ENCODE measurements at places on chromosomes 1 and 21.

DNA sequence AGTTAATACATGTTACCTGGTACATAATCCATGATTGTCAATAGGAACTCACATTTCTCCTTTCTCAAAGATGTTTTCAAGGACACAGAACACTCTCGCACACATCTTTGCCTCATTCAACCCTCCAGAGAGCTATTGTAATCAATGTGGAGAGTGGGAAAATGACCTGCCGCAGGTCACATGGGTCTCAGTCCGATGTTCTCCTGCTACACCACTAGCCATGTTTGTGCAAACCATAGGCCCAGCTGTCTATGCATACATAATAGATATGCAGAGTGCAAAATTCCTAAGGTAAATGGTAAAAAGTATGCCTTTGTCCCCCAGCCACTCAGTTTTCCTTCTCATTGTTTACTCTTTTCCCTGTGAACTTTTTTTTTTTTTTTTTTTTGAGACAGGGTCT is 89.2 kb downstream of the ADSS2 start:
- no peak for DNase-seq

DNA sequence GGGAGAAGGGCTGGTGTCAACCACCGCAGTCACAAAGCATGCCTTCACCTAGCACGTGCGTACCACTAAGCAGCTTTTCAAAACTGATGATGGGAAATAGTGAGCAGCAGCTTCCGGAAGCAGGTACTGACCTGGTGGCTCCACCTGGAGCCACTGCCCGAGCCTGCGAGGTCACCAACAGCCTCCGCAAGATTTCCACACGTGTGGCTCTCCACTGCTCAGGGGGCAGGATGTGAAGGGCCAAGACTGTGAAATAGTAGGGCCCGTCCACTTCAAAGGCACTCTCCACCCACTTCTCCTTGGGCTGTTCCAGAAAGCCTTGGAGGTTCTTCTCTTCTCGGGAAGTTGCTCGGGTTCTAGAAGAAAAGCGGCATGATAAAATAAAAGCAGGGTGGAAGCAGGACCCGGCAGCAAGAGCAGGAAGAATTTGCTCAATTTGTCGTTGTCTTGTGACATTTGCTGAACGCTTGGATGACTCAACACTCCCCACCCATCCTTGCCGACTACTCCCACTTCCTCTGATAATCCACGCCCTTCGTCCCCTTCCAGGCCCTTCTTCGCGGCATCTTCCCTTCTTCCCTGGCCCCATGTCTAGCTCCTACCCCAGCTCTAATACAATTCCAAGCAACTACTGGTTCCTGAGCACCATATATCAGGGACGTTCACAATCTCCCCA is 124.9 kb upstream of the IFFO2 start:
- no peak for DNase-seq

DNA sequence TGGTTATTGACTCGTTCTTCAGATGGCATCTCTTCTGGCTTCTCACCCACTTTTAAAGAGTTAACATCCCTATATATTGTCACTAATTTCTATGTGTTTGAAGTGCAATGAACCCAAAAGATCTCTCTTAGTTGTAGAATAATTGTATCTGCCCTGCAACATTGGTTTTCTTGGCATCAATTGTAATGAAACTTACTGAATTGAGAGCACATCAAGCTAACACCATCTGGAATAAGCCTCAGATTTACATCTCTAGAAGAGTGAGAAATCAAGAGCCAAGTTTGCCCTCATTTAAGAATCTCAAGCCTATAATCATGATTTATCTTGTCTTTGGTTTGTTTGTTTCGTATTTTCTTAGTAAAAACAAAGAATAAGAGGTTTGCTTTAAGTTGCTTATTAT is 372.6 kb upstream of the LRRC7 start:
- DNase-seq: no peak

GRCh38 chr1:174964261-174964971 is 35.3 kb upstream of the CACYBP start:
- no peak for DNase-seq

DNA sequence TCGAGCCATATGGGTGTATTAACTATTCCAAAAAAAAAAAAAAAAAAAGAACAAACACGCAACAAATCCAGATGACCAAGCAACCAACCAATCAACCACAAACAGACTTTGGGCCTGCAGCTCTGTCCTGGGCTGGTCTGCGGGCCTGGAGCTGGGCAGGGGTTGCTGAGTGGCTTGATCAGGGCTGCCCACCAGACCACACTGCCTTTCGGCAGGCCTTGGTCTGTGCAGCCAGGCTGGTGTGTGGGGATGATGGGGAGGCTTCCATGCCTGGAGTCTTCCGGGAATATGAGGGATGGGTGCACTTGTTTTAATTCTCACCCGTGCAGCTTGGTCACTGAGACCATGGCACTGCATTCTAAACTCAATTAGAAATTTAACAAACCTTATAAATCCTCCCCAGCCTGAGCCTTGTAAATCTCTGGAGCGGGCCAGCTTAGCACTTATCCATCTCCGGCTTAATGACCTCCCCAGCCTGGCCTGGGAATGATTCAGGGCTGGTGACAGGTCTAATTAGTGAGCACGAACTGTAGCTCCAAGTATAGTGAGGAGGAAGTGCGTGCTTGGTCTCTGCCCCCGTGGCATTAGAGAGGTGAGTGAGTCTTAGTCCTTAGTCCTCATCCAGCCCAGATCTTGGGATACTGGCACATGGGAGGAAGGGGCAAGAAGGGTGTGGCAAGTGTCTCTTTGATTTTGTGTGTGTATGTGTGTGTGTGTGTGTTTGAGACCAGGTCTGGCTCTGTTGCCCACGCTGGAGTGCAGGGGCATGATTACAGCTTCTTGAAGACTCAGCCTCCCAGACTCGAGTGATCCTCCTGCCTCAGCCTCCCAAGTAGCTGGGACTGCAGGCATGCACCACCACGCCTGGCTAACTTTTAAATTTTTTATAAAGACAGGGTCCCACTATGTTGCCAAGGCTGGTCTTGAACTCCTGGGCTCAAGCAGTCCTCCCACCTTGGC is 74.6 kb upstream of the CSF3R start:
- DNase-seq: no peak

DNA sequence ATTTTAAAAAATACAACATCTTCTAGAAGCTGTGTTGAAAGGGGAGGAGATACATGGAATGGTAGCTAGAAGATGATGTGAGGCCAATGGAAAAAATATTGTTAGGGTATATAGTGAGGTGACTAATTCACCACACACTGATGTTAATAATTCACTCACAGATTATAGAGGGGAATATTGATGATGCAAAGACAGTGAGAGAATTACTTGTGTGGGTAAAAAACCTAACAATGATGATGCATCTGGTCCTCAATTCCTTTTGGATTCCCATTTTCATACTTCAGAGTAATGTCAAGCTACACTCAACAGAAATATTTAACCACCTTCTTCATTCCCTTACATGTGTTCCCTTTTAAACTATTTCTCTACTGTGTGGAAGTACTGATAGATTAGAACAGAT is 169.5 kb upstream of the DPYD start:
- DNase-seq: no peak

GRCh38 chr1:20402585-20403422 is 83.2 kb downstream of the CAMK2N1 start:
- no peak for DNase-seq

DNA sequence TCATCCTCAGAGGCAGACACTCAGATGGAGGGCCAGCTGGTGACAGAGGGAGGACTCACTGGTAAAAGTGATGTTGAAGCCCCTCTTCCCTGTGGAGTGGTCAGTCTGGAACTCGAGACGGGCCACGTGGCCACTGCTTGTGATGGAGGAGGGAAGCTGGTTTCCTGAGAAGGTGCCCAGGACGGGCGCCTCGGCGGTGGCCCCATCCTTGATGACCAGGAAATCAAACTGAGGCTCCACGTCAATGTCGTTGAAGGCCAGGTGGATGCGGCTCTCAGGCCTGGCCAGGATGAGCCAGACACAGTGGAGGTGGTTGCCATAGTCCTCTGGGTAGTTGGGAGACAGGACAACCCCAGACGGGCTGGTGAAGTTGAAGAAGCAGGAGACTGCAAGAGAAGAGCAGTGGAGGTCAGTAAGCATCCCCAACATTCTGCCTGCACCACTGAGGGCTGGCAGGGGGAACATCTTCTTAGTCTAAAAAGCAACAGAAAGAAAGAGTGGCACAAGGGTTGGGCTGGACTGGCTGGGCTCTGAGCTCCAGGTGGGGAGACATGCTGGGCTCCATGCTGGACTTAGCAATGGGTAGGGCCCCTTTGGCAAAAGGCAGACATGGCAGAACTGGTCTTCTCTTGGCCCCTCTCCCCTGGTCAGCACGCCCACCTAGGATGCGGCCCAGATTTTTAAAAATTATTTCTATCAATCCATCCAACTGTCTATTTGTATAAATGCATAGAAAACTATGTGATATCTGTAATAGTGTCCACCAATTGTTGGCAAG is 120.5 kb upstream of the HMGB4 start:
- DNase-seq: no peak

DNA sequence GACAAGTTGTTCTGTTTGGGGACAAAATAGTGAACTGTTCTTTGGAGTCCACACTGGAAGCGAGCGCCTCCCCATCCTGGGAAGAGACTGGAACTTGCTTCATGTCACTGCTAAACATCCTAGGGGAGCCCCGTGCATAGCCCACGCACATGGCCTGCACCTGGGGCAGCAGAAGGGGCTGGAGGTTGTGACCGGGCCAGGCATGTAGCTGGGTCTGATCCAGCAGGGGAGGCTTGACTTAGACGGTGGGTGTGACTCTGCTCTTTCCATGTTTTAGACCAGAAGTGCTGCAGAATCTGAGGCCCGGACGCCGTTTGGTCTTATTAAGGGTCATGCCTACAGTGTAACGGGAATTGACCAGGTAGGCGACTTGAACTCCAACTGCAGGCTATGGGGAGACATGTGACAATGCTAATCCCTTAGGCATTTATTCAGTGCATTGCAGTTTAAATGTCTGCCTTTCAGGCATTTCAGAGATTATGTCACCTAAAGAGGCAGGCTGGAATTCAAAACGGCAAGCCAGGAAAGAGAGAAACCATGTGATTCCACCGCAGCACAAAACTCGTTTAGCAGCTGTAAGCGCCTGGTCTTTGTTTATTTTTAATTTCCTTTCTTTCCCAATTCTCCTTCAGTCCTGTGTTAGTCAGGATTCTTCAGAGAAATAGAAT is 21.8 kb downstream of the CAPN9 start:
- no peak for DNase-seq

- no peak for DNase-seq
These were observed 61.4 kb upstream of the ST6GALNAC3 start for GRCh38 chr1:76013206-76013581.

DNA sequence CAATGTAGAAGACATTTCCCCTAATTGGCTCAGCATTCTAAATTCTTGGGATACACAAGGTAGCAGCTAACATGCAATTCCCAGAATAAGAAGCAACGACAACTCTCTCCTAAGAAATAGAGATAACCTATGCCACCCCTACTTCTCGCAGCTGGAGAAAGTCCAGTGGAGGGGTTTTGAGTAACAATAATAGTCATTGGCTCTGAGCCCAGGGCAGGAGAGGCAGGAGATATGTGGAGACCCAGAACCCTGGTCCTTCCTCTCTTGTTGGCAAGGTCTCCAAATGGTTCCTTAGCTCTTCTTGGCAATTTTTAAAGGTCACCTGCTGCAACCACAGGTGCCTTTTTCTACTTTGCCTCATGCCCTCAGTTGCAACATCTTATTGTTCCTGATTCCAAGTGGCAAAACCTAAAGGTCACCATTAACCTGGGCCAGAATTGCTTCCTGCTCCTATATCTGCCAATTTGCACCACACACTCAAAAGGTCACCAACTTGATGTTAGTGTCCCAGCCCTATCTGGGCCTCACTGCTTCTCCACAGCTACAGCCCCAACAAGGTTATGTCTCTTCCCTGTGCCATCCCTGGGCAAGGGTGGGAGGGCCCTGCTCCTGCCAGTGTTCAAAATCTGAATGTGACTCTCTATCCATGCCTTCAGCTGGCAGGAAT is 36.7 kb downstream of the TBX15 start:
- no peak for DNase-seq

DNA sequence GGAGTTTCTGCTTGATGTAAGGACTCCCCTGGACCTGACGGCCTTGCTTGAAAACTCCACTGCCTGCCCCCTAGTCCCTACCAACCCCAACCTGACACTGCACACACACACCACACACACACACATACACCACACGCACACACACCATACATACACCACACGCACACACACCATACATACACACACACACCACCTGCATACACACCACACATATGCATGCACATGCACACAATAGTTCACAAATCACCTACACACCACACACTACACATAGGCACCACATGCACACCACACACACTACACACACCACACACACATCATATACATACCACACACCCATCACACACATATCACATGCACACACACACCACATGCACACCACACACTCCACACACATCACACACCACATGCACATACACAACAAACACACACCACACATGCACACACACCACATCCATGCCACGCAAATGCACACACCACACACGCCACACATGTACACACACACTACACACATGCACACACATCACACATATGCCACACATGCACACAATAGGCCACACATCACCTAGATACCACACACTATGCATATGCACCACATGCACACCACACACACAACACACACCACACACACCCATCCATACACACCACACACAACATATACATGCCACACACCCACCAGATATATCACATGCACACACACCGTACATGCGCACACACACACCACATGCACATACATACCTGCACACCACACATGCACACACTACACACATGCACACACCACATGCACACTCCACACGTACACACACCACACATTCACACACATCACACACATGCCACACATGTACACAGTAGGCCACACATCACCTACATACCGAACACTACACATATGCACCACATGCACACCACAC is 3.7 kb downstream of the CASQ1 start:
- DNase-seq: no peak

GRCh38 chr1:187513190-187513589 is 684.4 kb downstream of the PLA2G4A start:
- no peak for DNase-seq

DNA sequence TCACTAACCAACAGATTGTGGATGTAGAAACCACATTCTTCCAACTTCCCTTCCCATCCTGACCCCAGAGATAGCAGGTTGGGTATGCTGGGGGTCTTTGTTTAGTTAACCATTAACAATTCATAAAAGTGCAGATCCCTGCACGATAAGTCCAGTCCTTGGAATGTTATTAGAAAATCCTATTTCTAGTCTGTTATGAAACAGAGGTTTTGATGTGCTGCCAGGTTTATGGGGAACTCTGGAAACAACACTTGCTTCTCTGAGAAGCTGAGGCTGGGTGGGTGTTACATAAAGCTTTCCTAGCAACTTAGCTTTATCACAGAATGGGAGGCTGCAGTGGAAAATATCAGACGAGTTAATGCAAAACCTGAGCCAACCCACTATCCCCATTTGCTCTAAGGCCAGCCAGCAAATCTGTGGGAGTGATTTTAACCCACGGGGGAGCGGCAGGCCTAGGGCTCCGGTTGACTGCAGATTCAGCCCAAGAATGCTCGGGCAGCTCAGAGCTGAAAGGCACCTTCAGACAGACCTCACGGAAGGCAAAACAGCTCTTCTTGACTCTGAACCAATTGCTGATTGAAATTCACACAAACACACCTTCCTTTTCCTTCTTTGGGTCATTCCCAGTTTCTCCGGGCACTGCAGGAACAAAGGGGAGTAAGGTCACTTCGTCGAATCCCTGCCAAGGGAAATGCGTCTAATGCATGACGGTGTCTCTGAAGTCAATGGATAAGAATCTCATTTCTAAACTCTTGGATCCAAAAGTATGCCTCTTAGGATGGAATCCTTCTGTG is 111.7 kb upstream of the IRF2BP2 start:
- DNase-seq: no peak

- DNase-seq: no peak
These were observed 223.4 kb upstream of the FMN2 start for GRCh38 chr1:239868058-239868832.

Measured in effector memory CD4-positive, alpha-beta T cell (primary cell).